Right atrium auricular region (tissue), 2 donors: ENCODE measurements at places on chromosomes 13 and 19.

DNA sequence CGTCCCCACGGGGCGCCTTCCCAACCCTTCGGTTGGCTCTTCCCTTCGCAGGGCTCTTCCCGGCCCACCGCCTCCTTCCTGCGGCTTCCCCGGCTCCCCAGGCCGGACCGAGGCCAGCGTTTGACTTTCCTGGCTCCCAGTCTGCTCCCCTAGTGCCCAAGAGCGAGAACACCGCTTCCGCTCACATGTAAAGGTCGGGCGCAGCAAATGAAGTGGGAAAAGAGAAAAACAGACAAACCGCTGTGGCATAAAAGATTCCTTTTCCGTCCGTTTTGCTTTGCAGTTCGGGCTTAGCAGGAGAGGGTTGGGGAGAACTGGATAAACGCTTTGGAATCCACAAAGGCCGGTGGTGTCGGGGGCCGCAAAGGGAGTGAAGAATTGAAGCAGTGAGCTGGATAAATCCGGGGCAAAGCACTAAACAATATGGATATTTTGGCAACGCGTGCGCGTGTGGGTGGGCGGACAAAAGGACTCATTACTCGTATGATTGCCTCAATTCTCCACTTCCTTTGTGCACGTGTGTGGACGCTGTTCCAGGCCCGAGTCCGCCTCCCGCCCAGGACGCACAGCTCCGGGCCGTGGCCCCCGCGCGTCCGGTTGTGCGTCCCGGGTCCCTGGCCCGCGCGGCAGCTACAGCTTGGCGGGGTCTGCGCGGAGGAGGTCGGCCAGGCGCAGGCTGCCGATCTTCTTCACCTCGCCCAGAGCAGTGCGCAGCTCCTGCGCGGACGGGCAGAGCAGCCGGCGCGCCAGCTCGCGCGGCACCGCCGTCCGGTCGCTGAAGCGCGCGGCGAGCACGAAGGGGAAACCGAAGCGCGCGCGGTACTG lies 8.6 kb upstream of the CDX2 start:
- DNase-seq, result no peak

- DNase-seq, result no peak
Observed at GRCh38 chr13:27130979-27131623, 40.5 kb downstream of the USP12 start.

GRCh38 chr13:80151016-80151415 lies 189.9 kb downstream of the SPRY2 start:
- DNase-seq, result no peak

GRCh38 chr19:570251-570686 lies 2.1 kb upstream of the BSG start:
- no peak for DNase-seq

DNA sequence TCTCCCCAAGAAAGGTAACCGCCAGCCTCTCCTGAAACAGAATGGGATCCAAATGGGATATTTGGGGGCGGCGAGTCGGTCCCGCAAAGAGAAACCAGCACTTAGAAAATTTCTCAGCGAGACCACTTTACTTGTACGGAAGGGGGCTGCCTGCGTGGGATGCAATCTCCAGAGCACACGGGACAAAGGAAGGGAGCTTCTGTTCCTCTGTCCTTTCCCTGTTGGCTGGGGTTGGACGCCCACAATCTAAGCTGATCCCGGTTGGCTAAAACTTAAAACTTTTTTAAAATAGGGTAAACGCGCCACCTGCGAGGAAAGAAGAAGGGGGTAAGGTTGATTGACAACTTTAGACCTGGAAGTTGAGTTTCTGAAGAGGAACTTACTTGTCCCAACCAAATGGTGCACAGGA lies 826 bp upstream of the BSG start:
- no peak for DNase-seq

- no peak for DNase-seq
Observed at GRCh38 chr13:21018220-21018619, 43.2 kb downstream of the LATS2 start.
